CD4-positive, alpha-beta T cell treated with Interleukin-4 for 1 hour (primary cell): ENCODE measurements at places on chromosomes 11 and 22.

DNA sequence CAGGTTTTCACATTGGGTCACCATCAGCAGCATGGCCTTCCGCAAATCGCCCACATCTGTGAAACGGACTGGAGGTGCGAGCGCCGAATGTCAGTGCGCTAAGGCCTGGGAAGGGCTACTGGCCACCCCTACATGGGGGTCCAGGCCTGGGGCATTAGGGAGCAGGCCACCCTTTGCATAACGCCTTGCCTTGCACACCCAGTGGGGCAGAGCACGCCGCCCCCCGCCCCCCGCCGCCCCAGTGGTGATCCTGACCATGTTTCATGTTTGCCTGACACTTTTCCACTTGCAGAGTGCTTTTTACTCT is 2.6 kb downstream of the GRK2 start:
- DNase-seq, result no peak

DNA sequence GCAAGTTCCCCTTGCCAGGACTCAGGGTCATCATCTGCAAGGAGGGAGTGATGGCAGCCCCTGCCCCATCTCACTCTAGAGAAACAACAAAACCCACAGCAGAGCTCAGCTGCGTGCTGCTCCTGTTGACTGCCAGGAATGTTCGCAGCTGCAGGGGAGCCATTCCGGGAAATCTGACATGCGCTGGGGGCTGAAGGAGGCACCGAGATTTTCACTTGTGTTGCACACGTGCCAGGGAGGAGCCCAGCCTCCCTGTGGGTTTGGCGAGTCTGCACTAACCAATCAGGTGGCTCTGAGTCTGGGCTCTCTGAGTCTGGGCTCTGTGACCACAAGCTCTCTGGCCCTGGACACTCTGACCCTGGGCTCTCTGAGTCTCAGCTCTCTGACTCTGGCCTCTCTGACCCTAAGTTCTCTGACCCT is 10.5 kb downstream of the FGF3 start:
- DNase-seq, result no peak

GRCh38 chr11:104846216-104846615 is 52.0 kb downstream of the CASP12 start:
- DNase-seq, result no peak

- DNase-seq, result no peak
Measured at GRCh38 chr22:43726322-43726721, 85.8 kb downstream of the EFCAB6 start.

DNA sequence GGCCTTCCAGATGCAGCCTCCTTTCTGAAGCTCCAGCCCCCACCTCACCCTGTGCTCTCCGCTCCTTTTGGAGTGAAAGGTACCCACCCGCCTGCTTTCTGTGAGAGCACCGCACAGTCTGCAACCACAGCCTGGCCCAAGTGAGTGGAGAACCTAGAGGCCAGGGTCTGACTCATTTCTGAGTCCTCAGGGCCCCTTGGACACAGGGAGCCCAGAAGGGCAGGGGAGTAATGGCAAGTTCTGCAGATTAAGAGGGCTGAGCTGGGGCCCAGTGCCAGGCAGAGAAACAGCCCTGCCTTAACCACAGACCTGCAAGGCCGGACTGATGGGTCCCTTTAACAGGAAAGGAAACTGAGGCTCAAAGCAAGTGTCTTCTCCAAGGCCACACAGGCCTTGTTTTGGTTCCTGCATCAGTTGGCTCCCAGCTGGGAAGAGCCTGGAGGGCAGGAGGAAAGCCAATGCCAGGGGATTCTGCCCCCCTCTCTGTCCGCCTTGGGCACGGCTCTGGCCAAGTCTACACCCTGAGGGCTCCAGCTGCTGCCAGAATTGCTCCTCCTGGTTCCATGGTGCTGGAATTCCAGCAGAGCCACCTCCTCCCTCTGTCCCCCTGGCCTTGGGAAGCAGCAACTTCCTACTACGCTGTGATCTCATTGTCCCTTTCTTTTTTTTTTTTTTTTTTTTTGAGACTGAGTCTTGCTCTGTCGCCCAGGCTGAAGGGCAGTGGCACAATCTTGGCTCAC is 55.1 kb downstream of the CYTH4 start:
- no peak for DNase-seq

DNA sequence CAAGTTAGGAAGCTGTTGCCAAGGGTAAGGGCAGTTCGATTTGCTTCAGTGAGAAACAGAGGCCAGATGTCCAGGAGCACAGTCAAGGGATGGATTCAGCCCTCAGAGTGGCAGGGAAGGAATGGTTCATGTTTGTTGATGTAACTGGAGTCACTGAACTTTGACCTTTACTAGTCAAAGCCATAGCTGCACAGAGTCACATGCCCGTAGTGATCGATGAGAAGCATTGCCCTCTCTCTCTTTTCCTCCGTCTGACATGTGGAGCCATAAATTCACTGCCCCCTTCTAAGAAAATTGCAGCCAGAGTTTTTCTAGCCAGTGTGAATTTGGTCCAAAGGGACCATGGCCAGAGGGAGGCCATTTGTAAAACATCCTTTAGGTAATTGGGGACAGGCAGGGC is 124.1 kb upstream of the MTNR1B start:
- DNase-seq, result no peak
